Type B pancreatic cell (in vitro differentiated cells): ENCODE measurements at places on chromosomes 3 and 15.

GRCh38 chr3:8524249-8524648 lies 22.6 kb downstream of the LMCD1 start:
- DNase-seq, result no peak
- H3K27me3 ChIP-seq, result no peaks in the 10 kb centered on the region
- peaks cover 55% of the 10 kb centered on the region for H3K4me1 ChIP-seq
- no peaks in the 10 kb centered on the region for H3K36me3 ChIP-seq

DNA sequence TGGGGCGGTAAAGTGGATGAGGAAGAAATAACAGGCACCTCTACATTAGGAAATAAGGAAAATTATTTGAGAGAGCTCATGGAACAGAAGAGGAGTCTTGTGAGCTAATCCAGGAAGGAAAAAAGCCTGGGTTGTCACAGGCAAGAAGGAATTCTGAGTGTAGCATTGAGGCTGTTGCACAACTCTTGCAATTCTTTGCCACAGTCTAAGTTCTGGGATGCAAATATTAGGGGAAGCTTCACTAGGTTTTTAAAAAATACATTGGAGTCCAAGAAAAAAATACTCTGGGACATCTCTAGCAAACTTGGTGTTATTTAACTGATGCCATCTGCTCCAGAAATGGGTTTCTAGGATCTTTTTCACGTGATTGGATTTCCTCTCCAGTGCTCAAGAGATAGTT lies 122.3 kb downstream of the SPATA16 start:
- no peaks in the 10 kb centered on the region for H3K4me1 ChIP-seq
- H3K36me3 ChIP-seq, result no peaks in the 10 kb centered on the region
- H3K27ac ChIP-seq, result no peak overlapping the region
- no peak for DNase-seq
- no peak overlapping the region for H3K4me3 ChIP-seq

DNA sequence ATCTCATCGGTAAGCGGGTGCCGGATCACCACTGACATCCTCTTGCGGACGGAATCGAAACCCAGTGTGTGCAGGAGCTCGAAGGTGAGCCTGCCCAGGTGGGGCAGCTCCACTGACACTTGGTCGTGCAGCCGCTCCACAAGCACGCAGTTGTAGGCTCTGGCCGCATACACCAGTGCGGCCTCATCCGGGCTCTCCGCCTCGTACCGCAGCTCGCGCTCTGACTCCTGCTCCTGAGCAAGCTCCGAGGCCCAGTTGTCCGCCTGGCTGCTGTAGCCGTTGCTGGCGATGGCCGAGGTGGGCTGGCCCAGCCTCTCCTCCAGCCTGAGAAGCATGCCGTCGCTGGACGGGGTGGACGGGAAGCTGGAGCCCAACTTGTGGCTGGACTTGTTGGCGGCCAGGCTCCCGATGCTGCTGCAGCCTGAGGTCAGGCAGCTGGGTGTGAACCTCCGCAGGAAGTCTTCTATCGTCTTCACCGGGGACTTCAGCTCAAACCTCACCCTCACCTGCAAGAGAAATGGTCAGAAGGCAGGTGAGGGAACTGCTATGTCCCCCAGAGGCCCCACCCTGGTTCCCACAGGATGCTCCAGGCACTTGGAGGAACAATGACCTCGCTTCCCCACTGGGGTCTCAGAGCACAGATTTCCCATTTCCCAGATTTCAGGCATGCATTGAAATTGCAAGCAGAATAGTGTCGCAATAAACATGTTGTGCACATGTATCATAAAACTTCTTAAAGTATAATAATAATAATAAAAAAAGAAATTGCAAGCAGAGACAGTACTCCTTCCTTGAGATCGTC lies 149.2 kb downstream of the ATP10A start:
- DNase-seq, result no peak
- no peak overlapping the region for H3K27ac ChIP-seq
- H3K4me3 ChIP-seq, result no peak overlapping the region
- H3K27me3 ChIP-seq, result no peaks in the 10 kb centered on the region
- H3K4me1 ChIP-seq, result no peaks in the 10 kb centered on the region

DNA sequence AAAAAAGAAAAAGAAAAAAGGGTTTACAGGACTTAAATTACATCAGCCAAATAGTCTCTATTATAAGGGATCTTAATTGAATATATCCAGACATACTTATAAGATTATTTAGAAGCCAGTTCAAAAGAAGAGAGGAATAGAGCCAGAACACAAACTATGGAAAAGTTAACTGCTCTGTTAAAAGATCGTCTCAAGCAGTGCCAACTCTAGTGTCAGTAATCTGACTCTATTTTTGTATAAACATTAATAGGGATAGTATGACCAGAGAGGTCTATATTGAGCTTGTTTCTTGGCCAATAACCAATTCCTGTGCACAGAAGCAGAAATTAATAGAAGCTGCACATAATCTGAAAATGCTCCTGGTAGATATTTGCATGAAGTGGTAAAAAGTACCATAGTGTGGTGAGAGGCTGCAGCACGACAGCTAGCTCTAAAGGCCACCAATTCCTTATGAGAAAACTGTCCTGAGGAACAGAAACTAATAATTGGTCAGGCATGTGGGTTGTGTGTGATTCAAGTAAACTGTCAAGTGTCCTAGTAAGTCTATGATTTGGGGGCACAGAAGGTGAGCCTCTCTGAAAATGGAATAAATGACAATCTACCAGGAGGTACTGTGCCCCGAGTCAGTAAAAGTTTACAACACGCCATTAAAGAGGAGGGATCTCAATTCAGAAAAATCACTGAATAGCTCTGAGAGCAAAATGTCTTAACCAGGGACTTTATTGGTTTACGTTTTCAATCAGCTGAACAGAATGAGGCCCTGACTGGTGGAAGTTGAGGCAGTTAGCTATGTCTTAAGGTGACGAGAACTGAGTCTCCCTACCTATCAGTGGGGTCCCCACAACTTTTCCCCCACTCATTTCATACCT lies 51.5 kb upstream of the NANOGP8 start:
- no peaks in the 10 kb centered on the region for H3K27me3 ChIP-seq

- H3K27ac ChIP-seq, result no peak overlapping the region
- peaks cover 4% of the 10 kb centered on the region for H3K27me3 ChIP-seq
- no peak for DNase-seq
- H3K36me3 ChIP-seq, result no peaks in the 10 kb centered on the region
- H3K4me3 ChIP-seq, result no peak overlapping the region
- no peaks in the 10 kb centered on the region for H3K4me1 ChIP-seq
Measured at GRCh38 chr15:90259524-90259923, 5.9 kb upstream of the NGRN start.

DNA sequence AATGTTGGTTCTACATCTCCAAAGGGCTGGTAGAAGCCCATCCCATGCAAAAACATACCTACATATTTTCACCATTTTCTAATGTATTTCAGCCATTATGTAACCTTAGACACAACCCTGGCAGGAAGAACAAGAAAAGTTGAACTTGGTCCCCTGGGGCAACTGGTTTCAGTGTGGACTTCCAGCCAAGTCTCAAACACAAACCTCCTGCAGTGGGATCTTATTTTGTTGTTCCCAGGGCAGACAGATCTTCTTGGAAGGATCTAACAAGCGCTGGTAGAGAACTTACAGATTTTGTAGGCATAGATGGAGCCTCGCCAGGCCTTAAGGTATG lies 96.3 kb downstream of the ADAMTS17 start:
- peaks cover 8% of the 10 kb centered on the region for H3K4me1 ChIP-seq
- peak overlapping the region; percentile 97 for H3K27ac ChIP-seq
- no peaks in the 10 kb centered on the region for H3K27me3 ChIP-seq
- no peak for DNase-seq
- peaks cover 10% of the 10 kb centered on the region for H3K36me3 ChIP-seq
- H3K4me3 ChIP-seq, result peak overlapping the region; percentile 31
